ENCODE measurements at places on chromosomes 5 and 9.

- no peak for DNase-seq
Observed at GRCh38 chr5:37417347-37417746, 38.2 kb downstream of the WDR70 start.

DNA sequence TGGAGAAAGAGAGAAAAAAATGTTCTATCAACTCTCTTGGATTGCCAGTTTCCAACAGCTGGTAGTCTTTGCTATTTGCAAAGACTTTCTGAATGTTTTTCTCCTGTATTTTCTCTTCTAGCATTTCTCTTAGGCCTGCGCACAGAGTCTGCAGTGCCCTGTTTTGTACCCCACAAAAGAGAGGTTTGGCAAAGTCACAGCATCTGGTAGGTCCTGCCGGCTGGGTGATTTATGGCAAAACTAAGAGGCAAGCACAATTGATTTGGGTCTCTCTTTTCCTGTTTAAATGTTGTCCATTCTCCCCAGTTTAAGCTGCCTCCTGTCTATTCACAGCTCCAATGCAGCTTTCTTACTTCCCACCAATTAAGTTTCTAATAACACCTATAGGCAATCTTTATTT lies 193.9 kb downstream of the TRPM3 start:
- no peak for DNase-seq

- peak; percentile 62 for DNase-seq
Observed at GRCh38 chr9:116687074-116687753, at the start of gene TRIM32. Gene TRIM32 (plus strand): TSS chr9:116687305. CDS start chr9:116697743, 10,438 bp downstream.

DNA sequence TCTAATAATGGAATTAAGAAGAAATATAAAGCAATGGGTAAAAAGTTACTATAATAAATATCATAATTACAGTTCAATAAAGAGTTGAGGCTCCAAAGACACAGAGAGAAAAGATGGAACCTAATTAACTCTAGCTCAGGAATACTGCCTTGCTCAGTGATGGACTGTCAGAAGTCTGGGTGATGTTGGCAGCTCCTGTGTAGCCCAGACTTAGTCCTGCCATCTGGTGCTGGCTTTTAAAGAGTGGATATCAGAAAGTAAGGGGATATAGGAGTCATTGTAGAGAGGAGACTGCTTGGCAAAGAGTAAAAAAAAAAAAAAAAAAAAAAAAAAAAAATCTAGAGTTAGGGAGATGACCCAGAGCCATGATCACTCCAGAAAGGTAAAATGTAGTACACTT lies 551.9 kb upstream of the DMAC1 start:
- DNase-seq = no peak

DNA sequence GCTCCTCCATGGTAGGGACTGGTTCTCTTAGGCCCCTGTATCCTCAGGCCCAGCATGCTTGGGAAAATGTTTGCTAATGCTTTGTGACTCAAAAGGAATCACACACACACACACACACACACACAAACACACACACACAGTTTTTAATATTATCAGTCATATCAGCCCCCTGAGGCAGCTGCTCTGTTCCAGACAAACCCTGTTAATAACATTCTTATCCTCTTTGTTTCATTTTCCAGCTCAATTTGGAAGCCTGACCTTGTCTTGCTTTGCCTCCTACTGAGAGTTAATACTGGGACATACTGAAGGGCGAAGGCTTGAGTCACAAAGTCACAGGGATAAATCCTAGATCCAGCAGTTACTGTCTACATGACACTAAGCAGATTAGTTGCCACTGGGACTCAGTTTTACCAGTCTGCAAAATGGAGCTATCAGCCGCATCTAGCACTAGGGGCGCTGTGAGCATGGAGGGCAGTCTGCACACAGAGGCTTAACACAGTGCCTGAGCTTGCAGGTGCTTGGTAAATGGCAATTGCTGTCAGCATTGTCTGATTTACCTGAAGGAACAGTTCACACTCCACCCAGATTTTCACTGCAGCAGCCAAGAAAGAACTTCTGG lies 37.1 kb upstream of the KCNMB1 start:
- no peak for DNase-seq

DNA sequence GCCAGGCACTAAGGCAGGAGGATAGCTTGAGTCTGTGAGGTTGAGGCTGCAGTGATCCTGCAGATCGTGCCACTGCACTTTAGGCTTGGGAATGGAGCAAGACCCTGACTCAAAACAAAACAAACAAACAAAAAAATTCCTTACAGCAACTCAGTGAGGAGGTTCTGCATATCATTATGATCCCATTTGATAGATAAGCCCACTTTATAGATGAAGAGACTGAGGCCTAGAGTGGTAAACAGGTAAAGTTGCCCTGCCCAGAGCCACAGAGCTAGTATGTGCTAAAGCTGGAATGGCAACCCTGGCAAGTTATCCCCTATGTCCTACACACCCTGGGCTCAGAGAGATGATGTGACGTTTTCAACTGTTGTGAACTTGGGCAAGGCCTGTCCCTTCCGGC lies 7.2 kb downstream of the AIF1L start:
- DNase-seq = no peak

GRCh38 chr9:21684231-21684630 lies 118.2 kb upstream of the MTAP start:
- DNase-seq = no peak

DNA sequence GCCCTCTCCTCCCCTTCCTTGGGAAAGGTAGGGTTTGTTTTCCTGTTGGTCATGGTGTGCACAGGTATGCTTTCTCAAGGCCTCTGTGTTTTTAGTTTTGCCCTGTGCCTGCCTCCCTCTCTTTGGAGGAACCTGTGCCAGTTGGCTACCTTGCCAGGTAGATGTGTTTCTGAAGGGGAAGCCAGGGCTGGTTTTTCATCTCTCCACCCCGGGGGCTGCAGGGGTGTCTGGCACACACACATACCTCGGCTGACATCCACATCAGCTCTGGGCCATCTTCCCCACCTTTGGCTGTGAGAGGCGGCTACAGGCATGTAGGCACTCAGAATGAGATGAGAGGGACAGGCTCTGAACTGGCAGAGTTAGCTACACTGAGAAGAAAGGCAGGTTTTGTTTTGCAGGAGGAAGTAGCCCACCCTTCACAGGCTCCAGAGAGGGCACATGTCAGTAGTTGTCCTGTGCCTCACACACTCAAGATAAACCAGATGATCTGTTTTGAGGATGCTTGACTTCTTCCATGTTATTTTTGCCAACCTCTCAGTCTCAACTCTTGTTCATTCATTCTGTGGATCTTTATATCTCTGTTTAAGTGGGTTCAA lies 9.7 kb downstream of the RGMB start:
- DNase-seq = no peak

GRCh38 chr9:37174247-37174646 lies 53.9 kb downstream of the ZCCHC7 start:
- no peak for DNase-seq

All from NCI-H1436 treated with DMSO at 0.1 percent for 48 hours (cell line).